DND-41 (cell line): ENCODE measurements at places on chromosomes 7 and 10.

DNA sequence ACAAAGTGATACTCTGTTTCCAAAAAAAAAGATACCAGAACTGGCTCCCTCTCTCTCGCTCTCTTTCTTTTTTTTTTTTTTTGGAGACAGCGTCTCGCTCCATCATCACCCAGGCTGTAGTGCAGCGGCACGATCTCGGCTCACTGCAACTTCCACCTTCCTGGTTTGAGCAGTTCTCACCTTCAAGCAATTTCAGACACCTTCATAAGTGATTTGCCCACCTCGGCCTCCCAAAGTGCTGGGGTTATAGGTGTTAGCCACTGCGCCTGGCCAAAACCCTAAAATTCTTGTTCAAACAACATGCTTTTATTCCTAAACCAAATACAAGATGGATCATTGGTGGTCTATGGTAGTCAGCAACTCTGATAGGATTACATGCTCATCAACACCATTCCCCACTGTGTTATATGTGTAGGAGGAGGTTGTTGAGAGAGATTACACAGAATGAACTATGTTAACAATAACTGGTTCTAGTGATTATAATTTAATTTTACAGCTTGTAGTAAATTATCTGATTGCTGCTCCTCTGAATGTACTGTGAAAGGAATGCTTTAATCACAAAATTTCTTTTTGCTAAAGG lies 15.5 kb downstream of the ACBD5 start:
- no peak overlapping the region for H3K27ac ChIP-seq
- no peak overlapping the region for H3K4me3 ChIP-seq
- no peaks in the 10 kb centered on the region for H3K4me1 ChIP-seq
- peaks cover 60% of the 10 kb centered on the region for H3K36me3 ChIP-seq

DNA sequence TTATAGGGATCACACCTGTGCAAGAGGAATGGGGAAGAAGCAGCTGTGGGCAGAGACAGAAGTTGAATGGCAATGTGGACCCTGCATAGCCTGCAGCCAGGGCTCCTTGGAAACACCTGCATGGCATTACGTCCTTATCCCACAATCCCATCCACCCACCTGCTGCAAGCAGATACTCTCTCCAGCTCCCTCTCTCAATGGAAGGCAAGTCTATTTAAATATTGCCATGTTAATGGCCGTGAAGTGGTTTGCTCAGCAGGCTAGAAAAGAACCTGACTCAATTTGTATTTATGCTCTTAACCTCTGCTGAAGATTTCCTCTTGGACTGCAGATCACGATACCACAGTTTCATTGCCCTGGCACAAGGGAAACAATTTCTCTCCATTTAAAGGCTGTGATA lies 417.0 kb downstream of the TYW1 start:
- no peaks in the 10 kb centered on the region for H3K27me3 ChIP-seq
- no peak overlapping the region for H3K4me3 ChIP-seq
- DNase-seq, result no peak
- H3K36me3 ChIP-seq, result no peaks in the 10 kb centered on the region
- no peaks in the 10 kb centered on the region for H3K4me1 ChIP-seq
- no peak overlapping the region for H3K27ac ChIP-seq

GRCh38 chr7:26655781-26656180 lies 208.6 kb downstream of the SKAP2 start:
- no peak overlapping the region for H3K4me3 ChIP-seq
- H3K27me3 ChIP-seq, result no peaks in the 10 kb centered on the region
- no peak for DNase-seq
- no peaks in the 10 kb centered on the region for H3K4me1 ChIP-seq

- no peak for DNase-seq
- H3K36me3 ChIP-seq, result no peaks in the 10 kb centered on the region
- no peak overlapping the region for H3K27ac ChIP-seq
- H3K4me3 ChIP-seq, result no peak overlapping the region
- no peaks in the 10 kb centered on the region for H3K27me3 ChIP-seq
These were observed 29.3 kb upstream of the CROT start for GRCh38 chr7:87316097-87316700.

DNA sequence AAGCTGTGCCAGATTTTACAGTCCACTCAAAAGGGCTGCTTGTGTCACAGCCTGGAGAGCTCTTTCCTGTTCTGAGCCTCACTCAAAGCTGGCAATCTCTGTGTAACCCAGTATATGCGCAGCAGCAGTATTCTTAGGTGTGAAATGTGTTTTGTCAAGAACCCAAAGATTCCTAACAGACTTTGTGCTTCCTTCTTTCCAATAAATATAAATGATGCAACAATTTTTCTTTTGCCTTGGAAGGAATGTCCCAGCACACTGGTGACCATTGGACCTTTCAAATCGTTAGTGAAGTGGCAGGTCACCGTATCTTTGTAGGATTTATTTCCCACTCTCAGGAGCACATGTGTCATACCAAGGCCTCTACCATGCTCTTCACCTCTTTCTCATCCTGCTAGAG lies 5.6 kb upstream of the ZC3HAV1 start:
- H3K4me1 ChIP-seq, result peaks cover 22% of the 10 kb centered on the region
- no peak for DNase-seq
- no peaks in the 10 kb centered on the region for H3K27me3 ChIP-seq
- no peak overlapping the region for H3K27ac ChIP-seq
- H3K4me3 ChIP-seq, result no peak overlapping the region
- H3K36me3 ChIP-seq, result no peaks in the 10 kb centered on the region
